ENCODE measurements at places on chromosomes 6 and 20.
A peak's percentile ranks its signal among the peaks of the same experiment; 100 is the strongest.

- DNase-seq: no peak
Observed at GRCh38 chr6:110980227-110980626, 1.6 kb upstream of the RPF2 start.

GRCh38 chr6:148771896-148772554, 25.2 kb downstream of the UST start:
- peak; percentile 78 for DNase-seq

GRCh38 chr6:52663120-52663935, 7.6 kb upstream of the TMEM14A start:
- peak; percentile 78 for DNase-seq

GRCh38 chr20:42701948-42702347, 487.8 kb downstream of the PTPRT start:
- DNase-seq: peak; percentile 71

DNA sequence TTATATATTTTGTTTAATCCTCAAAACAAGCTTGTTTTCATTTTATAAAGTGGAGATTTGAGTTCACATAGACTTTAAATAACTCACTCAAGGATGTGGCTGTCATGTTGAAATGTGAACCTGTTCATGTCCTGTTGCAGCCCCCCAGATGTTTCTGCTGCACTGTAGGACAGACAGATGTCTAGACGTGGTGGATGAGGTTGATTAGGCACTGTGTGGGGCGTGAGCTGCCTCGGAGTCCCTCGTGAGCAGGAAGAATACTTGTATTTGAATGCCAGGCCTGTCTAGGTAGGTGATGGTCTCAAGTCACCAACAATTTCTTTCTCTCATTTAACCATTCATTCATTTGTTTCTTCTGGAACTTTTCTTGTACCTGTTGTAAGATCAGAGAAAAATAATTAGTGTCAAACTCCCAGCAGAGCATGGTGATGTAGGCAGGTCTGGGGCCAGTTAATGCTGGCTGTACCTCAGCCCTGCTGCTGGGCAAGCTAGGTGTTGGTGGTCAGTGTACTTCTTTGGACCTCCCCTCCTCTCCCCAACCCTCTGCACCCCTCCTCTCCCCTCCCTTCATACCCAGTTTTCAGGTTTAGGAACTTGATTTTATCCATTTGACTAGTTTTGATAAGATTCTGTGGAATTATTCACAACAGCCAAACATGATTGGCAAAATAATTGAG, 34.0 kb downstream of the AFDN start:
- DNase-seq: no peak

DNA sequence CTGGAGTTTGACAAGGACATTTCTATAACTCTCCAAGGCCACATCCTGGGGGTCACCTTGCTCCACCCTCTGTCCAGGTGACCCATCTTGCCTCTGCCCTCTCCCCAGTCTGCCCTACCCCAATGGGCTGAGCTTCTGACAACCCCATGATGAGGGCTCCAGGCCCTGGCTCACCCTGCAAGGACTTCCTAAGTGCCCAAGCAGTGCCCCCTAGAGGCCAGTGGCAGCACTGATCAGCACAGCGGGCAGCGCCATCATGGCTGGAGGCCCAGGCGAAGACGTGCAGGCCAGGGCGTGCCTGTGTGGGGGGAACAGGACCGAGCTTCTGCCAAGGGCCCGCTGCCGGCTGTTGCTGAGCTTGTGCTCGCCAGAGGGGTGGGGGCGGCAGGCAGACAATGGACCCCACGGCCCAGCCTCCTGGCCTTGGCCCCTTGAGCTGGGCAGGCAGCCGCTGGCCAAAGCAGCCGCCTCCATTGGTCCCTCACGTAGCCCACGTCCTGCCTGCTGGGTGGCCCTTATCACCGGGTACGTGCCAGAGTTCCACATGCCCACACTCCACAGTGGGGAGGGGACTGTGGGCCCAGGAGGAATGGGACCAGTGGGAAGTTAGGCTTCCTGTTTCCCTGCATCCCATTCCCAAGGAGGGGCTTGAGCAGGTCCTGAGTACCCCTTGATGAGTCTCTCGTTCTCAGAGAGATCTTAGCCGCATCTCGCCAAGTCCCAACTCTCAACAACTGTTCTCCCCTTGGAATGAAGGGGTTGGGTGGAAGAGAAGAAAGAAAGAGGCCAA, 64.3 kb downstream of the MRPL14 start:
- DNase-seq: peak; percentile 38
